Esophagus mucosa (tissue), 1 donor: ENCODE measurements at places on chromosomes 13 and 19.

GRCh38 chr19:49019242-49019932, 2.5 kb upstream of the LHB start:
- ATAC-seq, result peak; percentile 52

- ATAC-seq, result no peak
Measured at GRCh38 chr19:45010306-45010705, 9.0 kb downstream of the RELB start.

DNA sequence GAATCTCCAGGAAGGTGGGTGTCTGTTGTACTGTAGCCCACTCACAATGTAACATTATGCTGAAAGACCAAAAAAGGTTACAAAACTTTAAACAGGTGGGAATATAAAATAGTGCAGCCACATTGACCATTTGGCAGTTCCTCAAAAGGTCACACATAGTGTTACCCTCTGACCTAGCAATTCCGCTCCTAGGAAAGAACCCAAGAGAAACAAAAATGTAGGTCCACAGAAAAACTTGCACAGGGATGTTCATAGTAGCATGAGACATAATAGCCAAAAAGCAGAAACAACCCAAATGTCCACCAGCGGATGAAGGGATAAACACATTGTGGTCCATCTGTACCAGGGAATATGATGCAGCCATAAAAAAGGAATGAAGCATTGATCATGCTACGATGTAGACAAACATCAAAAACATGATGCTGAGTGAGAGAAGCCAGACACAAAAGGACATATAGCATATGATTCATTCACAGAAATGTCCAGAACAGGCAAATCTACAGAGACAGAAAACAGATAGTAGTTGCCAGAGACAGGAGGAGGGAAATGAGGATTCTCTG, 27.9 kb downstream of the CPAMD8 start:
- ATAC-seq, result no peak

- no peak for ATAC-seq
Measured at GRCh38 chr13:50672025-50672424, 171.5 kb downstream of the DLEU7 start.

DNA sequence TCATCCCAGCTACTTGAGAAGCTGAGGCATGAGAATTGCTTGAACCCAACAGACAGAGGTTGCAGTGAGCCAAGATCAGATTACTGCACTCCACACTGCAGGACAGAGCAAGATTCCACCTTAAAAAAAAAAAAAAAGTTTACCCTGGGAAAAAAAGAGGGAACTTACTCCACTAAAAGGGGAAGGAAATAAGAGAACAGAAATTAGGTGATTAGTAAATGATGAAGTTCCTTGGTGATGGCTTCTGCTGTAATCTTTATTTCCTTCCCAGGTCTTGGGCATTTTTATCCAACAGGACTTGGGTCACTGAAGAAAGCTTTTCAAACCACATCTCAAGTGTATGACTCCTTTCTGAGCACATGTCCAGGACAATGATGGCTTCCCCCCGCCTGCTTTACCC, 9.3 kb downstream of the ZNF780A start:
- no peak for ATAC-seq

DNA sequence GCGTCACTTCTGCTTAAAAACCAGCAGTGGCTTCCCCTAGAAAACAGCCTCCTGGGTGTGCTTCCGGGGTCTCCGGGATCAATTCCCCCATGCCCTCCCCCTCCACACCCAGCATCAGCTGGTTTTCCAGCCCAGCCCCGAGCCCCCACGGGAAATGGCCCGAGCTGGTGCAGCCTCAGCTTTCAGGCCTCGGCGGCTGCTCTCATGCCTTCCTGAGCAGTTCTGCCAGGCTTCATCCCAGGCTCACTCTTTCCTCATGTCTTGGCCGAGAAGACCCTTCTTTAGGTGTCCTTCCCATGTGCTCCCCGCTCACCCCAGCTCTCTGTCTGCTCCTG, 103.1 kb upstream of the RNF113B start:
- ATAC-seq, result no peak

DNA sequence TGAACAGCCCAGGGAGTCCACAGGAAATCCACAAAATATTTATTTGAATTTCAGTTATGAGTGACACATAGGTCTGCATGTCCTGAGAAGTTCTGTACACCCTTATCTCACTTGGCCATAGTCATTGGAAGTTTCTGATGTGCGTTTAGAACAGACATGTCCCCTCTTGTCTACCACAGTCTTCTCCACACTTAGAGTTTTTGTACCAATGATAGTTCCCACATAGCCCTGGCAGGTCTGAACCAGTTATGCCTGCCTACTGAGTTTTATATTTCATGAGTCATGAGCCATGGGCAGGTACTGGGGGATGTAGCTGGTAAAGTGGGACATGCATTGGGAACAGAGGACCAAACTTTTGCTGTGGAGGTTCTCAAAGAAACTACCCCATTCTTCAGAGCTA, 11.3 kb downstream of the ZNF132 start:
- ATAC-seq, result peak; percentile 92

DNA sequence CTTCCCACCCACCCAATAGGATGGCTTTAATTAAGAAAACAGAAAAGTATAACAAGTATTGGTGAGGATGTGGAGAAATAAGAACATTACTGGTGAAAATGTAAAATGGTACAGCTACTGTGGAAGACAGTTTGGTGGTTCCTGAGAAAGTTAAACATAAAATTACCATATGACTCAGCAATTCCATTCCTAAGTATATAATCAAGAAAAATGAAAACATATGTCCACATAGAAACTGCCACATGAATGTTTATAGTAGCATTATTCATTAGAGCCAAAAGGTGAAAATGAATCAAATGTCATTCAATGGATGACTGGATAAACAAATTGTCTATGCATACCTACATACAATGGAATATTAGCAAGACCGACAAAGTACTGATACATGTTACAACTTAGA, 16.9 kb downstream of the DZIP1 start:
- no peak for ATAC-seq

- ATAC-seq, result no peak
Measured at GRCh38 chr19:28539759-28540158, 673.2 kb downstream of the UQCRFS1 start.
